Activated CD8-positive, alpha-beta memory T cell treated with anti-CD3 and anti-CD28 coated beads, Interleukin-2, amount 10 ng/mL, durations not matched to agents 7 days and 5 days (primary cell): ENCODE measurements at places on chromosomes 2 and 18. TPM values are rescaled to one million over a fixed set of nuclear protein-coding genes. Genes with fewer than 3 reads are reported as not detected.

Gene RIT2
- not detected for total RNA-seq

Gene CXCR2
- 0.15 TPM for total RNA-seq

GRCh38 chr2:165435611-165436010 is 33.9 kb upstream of the CSRNP3 start:
- H3K27ac ChIP-seq: no peak overlapping the region
- no peaks in the 10 kb centered on the region for H3K4me1 ChIP-seq
- no peaks in the 10 kb centered on the region for H3K27me3 ChIP-seq
- DNase-seq: no peak
- no peak overlapping the region for H3K4me3 ChIP-seq

Gene GPR17
- not detected for total RNA-seq

Gene SCN7A
- not detected for total RNA-seq

GRCh38 chr2:187544371-187545080 is 9.7 kb downstream of the TFPI start:
- H3K4me1 ChIP-seq: no peaks in the 10 kb centered on the region
- no peaks in the 10 kb centered on the region for H3K27me3 ChIP-seq
- no peak overlapping the region for H3K27ac ChIP-seq
- DNase-seq: no peak
- no peak overlapping the region for H3K4me3 ChIP-seq
- H3K36me3 ChIP-seq: no peaks in the 10 kb centered on the region

GRCh38 chr2:219851801-219852481 is 224.5 kb downstream of the SLC4A3 start:
- H3K27ac ChIP-seq: no peak overlapping the region
- H3K4me3 ChIP-seq: no peak overlapping the region
- H3K27me3 ChIP-seq: no peaks in the 10 kb centered on the region

DNA sequence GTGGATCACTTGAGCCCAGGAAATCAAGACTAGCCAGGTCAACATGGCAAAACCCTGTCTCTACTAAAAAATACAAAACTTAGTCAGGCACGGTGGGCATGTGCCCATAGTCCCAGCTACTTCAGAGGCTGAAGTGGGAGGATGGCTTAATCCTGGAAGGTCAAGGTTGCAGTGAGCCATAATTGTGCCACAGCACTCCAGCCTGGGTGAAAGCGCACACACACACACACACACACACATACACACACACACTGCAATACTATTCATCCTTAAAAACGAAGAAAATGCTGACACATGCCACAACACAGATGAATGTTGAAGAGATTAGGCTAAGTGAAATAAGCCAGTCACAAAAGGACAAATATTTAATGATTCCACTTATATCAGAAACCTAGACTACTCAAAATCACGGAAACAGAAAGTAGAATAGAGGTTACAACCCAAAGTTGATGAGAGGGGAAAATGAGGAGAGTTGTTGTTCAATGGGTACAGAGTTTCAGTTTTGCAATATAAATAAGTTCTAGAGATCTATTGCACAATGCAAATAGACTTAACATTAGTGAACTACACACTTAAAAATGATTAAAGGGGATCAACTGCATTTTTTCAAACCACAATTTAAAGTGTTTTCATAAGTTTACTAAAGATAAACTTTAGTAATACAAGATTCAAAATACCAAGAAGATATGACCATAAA is 114.5 kb downstream of the USP34 start:
- H3K27me3 ChIP-seq: no peaks in the 10 kb centered on the region
- H3K36me3 ChIP-seq: peaks cover 58% of the 10 kb centered on the region
- DNase-seq: no peak
- no peak overlapping the region for H3K27ac ChIP-seq
- peaks cover 15% of the 10 kb centered on the region for H3K4me1 ChIP-seq
- H3K4me3 ChIP-seq: no peak overlapping the region

Gene CDK15
- total RNA-seq: not detected

Gene IRS1
- total RNA-seq: 4.5 TPM

GRCh38 chr18:9139400-9140039 is 2.9 kb downstream of the ANKRD12 start:
- peaks cover 63% of the 10 kb centered on the region for H3K4me1 ChIP-seq
- DNase-seq: no peak
- peak overlapping the region; percentile 95 for H3K4me3 ChIP-seq
- no peaks in the 10 kb centered on the region for H3K27me3 ChIP-seq
- peaks cover 44% of the 10 kb centered on the region for H3K36me3 ChIP-seq

GRCh38 chr18:28183418-28184078 is 6.6 kb upstream of the CDH2 start:
- H3K4me3 ChIP-seq: no peak overlapping the region
- DNase-seq: no peak
- H3K27ac ChIP-seq: no peak overlapping the region
- peaks cover 13% of the 10 kb centered on the region for H3K27me3 ChIP-seq
- H3K4me1 ChIP-seq: no peaks in the 10 kb centered on the region

Gene BCL2
- total RNA-seq: 143 TPM

DNA sequence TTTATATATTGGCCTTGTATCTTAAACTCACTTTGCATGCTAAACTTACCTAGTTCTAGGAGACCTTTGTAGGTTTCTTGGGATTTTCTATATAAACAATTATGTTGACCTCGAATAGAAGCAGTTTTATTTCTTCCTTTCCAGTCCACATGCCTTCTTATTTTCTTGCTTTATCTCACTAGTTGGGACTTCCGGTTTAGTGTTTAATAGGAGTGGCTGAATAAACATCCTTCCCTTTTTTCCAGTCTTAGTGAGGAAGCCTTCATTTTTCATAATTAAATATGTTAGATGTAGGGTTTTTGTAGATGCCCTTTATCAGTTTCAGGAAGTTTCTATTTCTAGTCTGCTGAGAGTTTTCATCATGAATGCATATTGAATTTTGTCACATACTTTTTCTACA is 347.3 kb upstream of the HNRNPA3 start:
- H3K27ac ChIP-seq: no peak overlapping the region
- peaks cover 2% of the 10 kb centered on the region for H3K27me3 ChIP-seq
- no peak for DNase-seq

Gene MAP3K19
- total RNA-seq: not detected

Gene SERPINB12
- total RNA-seq: not detected

GRCh38 chr18:64403784-64404503 is 255.1 kb upstream of the LINC00305 start:
- H3K36me3 ChIP-seq: no peaks in the 10 kb centered on the region
- no peak overlapping the region for H3K27ac ChIP-seq

GRCh38 chr2:55883357-55883756 is 40.2 kb downstream of the EFEMP1 start:
- no peaks in the 10 kb centered on the region for H3K4me1 ChIP-seq
- H3K27ac ChIP-seq: no peak overlapping the region
- H3K27me3 ChIP-seq: no peaks in the 10 kb centered on the region
- DNase-seq: no peak
- H3K36me3 ChIP-seq: no peaks in the 10 kb centered on the region

- no peaks in the 10 kb centered on the region for H3K27me3 ChIP-seq
- DNase-seq: no peak
- H3K4me1 ChIP-seq: peaks cover 42% of the 10 kb centered on the region
- peak overlapping the region; percentile 71 for H3K27ac ChIP-seq
- H3K36me3 ChIP-seq: peaks cover 45% of the 10 kb centered on the region
- peak overlapping the region; percentile 89 for H3K4me3 ChIP-seq
These were observed 1.1 kb upstream of the NEMP2 start for GRCh38 chr2:190535586-190535985.

Gene AMER3
- not detected for total RNA-seq

DNA sequence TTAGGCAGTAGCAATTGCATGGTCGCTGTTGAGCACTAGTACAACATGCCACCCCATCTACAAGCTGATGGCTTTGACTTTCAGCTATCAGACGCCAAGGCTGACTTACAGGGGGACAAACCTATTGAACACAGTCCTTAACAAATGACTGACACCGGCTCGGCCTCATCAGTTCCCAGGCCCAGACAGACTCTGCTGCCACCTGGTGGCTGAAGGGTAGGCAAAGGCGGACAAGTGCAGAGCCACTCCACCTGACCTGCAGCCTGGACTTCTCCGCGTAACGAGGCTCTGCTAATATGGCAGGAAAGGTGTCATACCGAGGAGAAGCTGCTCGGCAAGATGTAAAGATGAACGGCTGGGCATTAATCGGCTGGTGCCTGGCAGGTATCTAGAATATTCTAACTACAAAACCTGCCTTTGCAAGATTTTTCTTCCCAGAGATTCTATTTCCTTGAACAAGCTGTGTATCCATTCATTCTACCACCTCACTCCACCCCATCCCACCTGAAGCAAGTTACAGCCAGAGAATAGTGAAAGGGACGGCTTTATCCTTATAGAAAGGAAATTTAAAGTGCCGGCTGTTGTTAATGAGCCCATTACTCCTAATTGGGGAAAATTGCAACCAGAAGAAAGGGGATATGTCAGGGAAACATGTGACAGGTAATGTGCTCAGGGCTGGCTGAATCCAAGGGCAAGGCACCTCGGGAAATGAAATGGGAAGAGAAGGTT is 67.4 kb downstream of the STEAP3 start:
- H3K27ac ChIP-seq: no peak overlapping the region
- peak; percentile 73 for DNase-seq
- H3K36me3 ChIP-seq: no peaks in the 10 kb centered on the region
- H3K4me1 ChIP-seq: no peaks in the 10 kb centered on the region

- peaks cover 76% of the 10 kb centered on the region for H3K36me3 ChIP-seq
- DNase-seq: no peak
- H3K27ac ChIP-seq: peak overlapping the region; percentile 81
- H3K27me3 ChIP-seq: no peaks in the 10 kb centered on the region
- H3K4me3 ChIP-seq: peak overlapping the region; percentile 34
- peaks cover 78% of the 10 kb centered on the region for H3K4me1 ChIP-seq
These were observed 65.9 kb downstream of the BCL2 start for GRCh38 chr18:63253428-63254372.

DNA sequence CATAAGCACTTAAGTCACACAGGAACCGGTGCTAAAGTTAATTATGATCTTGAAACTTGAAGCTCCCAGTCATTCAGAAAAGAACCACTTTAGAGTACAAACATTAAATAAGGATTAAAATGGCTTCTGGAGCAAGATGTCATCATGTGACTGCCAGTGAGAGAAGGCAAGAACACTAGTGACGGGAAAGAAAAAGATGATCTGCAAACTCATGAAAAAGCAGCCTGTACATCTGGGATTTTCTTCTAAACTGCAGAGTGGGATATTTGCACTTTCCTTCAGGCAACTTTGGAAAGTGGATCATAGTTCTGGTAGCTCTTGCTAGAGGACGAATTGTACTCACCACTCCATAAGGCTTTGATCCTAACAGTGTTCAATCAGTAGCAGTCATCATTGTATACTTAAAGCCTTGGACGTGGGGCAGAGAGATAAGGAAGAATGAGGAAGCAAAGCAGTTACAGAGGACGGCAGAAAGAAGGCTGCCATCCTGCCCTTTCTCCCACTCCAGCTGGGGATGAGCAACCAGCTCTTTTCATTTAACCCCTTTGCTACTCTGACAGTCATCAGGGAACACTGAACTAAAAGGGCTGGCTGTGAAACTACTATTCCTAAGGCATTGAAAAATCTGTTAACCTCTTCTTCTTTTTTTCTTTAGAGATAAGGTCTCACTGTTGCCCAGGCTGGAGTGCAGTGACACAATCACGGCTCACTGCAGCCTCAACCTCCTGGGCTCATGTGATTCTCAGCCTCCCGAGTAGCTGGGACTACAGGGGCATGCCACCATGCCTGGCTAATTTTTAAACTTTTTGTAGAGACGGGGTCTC is 18.1 kb downstream of the ABHD3 start:
- H3K4me1 ChIP-seq: peaks cover 24% of the 10 kb centered on the region
- DNase-seq: no peak
- H3K27ac ChIP-seq: no peak overlapping the region
- no peaks in the 10 kb centered on the region for H3K27me3 ChIP-seq
- H3K4me3 ChIP-seq: no peak overlapping the region
